ENCODE measurements at places on chromosomes 16 and 17.

DNA sequence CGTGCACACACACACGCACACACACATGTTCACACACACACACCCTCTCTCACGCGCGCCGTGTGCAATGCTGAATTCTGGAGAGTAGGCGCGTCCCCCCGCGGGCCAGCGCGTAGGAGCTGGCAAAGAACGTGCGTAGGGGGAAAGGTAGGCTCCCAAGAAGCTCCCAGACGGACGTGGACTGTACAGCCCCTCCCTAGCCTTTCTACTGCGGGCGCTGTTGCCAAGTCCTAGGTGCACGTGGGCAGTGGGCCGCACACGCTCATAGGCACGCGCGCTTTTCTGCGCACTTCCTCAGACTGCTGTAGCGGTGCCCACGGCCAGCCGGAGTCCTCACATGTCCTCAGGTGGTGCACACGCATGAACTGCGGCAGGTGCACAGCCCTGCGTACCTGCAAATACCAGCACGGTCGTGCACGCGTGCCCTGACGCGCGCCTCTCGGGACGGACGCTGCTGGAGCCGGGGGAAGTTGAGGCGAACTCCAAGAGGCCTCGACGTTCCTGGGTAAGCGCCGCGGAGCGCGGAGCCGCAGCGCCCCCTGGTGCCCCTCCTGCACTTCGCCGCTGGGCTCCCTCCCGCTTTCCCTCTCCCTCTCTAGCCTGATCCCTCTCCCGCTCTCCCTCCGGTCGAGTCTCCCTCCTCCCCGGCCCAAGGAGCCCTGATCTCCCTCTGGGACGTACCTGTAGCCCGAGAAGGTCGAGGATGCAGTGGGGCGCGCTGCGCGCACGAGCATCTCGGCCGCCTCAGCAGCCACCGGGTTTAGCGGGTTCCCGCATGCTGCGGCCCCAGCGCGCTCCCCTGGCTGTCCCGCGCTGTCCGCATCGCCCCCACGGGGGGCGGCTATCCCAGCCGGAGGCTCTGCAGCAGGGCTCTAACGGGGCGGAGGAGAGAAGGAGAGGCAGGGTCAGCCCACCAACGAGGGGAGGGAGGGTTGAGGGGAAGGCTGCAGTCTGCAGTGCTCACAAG, 749 bp downstream of the GRIN2A start:
- DNase-seq: no peak

GRCh38 chr17:50459756-50460155, 8.9 kb downstream of the CHAD start:
- no peak for DNase-seq

DNA sequence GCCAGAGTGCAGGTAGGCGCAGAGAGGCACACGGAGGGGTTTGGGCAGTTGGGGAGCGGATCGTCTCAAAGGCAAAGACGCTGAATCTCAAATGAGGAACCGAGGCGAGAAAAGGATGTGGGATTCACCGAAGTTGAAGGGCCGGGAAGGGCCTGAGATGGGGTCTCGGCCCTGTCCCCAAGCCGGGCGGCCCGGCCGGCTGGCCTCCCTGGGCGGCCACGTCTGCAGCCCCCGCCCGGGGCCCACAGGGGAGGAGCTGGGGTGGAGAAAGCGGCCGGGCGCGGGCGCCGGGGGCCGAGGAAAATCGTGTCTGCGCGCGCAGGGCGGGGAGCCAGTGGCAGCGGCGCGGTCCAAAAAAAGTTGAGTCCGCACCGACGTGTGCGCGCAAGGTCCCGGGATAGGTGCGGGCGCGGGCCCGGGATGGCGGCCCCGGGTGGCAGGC, 458 bp downstream of the SLC12A4 start:
- DNase-seq: no peak

GRCh38 chr17:52606098-52606497, 447.6 kb upstream of the CA10 start:
- DNase-seq: no peak

- no peak for DNase-seq
Observed at GRCh38 chr16:85550422-85550864, 62.7 kb upstream of the GSE1 start.

- no peak for DNase-seq
Observed at GRCh38 chr16:46974352-46974751, 878 bp upstream of the DNAJA2 start.

DNA sequence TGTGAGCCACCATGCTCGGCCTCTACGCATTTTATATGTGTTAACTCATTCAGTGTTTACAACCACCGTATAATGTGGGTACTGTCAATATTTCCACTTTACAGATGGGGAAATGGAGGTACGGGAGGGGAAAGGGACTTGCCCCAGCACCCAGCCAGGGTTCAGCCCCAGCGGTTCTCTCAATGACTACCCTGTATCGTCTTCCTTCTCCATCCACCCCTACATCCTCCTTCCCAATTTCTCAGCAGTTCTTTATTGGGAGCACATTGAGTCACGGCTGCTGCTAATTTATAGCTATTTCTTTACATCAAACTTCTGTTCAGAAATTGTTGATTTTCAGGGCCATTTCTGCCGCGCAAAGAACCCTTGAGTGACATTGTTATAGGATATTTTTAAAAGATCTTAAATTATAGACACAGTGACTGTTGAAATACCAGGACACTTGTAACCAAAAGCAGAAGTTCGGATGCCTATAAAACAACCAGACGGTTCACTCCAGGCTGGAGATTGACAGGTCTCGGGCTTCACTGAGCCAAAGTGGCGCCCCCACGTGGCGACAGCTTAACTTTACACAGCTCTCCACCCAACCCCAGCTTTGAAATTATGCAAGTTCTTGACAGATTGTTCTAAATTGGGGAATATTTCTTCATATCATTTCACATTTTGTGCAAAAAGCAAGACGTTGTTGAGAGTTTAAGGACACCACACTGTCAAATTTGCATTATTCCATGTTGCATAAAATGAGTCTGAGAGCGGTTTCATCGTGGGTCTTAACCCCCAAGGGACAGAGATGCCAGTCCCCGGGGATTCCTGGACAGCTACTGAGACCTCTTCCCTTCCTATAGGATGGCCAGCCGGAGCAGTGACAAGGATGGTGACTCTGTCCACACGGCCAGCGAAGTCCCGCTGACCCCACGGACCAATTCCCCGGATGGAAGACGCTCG, 11.8 kb downstream of the SYT17 start:
- no peak for DNase-seq

DNA sequence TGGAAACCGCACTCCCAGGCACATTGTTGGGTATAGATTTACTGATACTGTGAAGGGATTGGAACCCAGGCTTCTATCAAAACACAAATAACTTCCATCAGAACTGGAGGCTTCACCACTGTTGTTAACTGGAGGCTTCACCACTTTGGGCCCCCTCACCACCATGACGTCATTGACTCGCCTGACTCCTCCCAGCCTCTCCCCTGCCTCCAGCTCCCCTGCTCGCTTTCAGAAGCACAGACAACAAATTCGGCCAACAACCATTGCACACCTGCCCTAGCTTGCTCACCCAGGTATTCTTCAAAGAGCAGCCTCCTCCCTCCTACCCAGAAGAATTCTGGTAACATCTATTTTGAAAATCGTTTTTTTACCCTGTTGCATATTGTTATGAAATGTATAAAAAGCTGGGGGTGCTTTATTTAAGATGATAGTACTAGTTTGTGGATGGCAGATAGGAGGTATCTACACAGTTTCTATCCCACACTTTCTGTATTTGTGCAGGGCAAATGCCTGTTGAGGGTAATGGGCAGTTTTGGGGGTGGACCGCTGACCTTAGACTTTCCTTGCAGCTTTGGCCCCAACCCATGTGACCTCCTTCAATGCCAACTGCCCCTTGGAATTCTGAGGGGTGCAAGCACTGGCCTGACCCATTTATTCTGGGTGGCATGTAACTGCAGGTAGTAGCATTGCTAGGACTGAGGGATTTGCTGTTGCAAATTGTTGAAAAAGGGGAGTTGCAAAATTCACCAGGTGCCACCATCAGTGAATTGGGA, 54.1 kb downstream of the HLF start:
- no peak for DNase-seq

DNA sequence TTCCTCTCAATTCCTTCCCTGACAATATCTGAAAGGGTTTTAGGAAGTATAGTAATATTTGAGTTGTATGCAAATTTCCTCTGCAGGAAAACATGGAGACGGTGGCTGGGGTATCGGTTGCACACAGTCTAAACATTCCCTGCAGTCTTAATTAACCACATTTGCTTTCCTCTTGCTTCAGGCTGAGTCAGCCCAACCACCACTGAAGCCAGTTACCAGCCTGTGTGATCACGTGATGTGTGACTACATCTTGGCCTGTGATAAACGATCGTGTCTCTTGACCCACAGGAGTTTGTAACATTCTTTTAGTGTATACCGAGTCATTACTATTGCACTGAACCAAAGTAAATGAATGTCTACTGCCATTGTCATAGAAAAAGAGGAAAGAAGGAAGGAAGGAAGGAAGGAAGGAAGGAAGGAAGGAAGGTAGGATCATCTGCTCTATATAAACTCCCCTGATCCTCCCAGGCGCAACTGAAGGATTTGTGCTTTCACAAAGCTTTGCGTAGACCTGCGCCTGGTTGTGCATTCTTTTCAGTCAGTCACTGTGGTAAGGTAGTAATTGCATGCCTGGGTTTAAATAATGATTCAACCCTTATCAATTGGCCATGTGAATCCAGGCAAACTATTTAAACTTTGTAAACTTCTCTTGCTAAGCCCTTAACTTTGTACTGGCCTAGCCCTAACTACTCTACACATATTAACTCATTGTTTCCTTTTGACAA, 280.6 kb upstream of the SALL1 start:
- no peak for DNase-seq

- no peak for DNase-seq
Observed at GRCh38 chr17:37648555-37648954, 5.3 kb upstream of the DDX52 start.

DNA sequence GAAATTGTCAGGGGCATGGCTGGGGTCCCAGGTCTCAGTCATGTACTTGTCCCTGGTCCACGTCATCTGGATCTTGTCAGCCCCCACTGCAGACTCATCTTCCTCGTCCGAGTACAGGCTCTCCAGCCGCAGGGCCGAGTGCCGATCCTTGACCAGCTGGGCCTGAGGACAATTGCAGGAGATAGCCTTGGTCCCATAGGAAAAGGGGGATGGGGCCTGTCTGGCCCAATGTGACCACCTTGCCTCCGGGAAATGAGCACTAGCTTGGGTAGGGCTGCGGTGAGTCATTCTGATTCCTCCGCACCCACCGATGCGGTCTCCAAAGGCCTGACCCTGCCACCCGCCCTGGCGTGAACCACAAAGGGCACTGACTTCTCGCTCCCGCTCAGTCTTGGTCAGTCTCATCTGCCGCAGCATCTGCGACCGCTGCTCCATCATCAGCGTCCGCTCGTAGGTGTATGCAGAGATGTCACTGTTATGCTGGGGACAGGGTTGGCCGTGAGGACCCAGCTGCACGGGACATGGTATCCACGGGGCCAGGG, 1.5 kb upstream of the LCAT start:
- no peak for DNase-seq

GRCh38 chr17:55440391-55440790, 18.8 kb upstream of the MMD start:
- no peak for DNase-seq
